ENCODE measurements at places on chromosomes 2 and 18. TPM values are rescaled to one million over a fixed set of nuclear protein-coding genes. Genes with fewer than 3 reads are reported as not detected.
A peak's percentile ranks its signal among the peaks of the same experiment; 100 is the strongest.

- no peak for DNase-seq
These were observed 54.5 kb downstream of the EPAS1 start for GRCh38 chr2:46351750-46352138.

DNA sequence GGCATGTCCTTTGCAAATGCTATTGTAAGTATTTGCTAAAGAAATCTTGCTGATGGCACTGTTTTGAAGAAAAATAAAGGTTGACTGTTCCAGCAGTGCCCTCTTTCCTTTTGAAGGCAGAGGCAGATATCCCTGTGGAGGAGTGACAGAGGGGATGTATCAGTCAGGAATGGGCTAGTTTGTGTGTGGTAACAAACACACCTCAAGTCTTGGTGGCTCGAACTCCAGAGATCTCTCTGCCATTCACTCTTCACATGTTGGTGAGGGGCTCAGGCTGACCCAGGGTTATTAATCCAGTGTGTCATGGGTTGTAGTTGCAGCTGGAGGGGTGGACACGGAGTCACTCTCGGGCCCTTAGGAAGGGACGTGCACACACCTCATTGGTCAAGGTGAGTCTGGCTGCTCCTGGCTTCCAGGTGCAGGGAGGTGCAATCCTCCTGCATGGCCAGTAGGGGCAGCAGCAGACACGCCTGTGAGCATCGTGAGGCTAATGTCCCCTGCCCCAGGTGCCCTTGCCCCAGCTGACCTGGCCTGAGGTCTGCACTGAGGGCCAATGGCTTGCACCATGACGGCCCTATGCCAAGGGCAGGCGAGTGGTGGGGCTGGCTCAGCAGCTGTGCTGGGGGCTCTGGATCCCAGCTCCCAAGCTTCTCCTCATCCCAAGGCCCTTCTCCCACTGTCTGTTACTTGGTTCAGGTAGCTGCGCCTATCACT lies 146.5 kb downstream of the ASB1 start:
- DNase-seq: peak; percentile 7

DNA sequence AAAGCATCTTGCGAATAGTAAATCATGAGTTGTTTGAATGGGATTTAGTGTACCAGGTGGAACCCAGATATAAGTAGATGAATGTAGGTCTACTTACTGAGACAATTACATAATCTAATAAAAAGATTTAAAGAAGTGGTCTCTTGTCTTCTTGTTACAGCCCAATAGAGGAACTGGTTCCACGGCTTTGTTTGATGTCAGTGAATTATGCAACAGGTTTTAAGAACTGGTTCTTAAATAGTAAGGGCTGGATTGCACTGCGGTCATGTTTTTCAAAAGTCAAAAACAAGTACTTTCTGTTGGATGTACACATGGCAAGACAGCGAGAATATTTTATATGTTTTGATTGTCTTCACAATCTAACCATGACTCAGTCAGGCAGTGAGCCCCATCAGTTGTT lies 15.4 kb upstream of the SLC9A2 start:
- no peak for DNase-seq

DNA sequence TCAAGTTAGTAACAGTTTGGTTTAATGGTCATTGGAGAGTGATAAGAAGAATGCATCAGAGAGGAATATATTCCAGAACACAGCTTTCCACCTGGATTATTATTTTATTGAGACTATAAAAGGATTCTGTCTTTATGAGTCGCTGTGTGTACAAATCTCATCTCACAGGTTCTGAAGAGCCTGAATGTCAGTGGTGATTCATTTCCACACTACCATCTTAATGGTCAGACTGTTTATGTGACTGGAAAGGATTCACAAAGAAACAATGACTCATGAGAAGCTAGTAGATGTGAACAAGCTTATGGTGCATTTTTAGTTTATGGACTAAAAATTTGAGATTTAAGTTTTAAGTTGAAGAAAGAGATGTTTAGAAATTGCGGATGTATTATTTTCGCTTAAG lies 685.4 kb upstream of the NRXN1 start:
- DNase-seq: no peak

DNA sequence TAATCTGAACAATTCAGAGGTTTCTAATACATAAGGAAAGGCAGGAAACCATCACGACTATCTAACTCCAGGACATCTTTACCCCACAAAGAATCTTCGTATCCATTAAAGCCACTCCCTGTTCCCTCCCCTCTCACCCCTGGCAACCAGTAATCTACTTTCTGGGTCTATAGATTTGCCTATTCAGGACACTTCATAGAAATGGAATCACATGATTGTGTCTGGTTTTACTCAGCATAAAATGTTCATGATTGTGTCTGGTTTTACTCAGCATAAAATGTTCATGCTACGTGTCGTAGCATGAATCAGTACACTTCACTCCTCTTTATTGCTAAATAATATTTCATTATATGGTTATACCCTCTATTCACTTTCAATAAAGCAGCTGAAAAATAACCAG lies 11.6 kb downstream of the FECH start:
- no peak for DNase-seq

GRCh38 chr18:40577239-40577980 lies 1377.6 kb upstream of the PIK3C3 start:
- DNase-seq: no peak

- no peak for DNase-seq
These were observed 84.2 kb upstream of the PIK3C3 start for GRCh38 chr18:41870817-41871216.

Gene TAF4B
- 19.8 TPM for total RNA-seq

Gene ITGA4
- 2.1 TPM for total RNA-seq

Gene TIGD1
- 7.9 TPM for total RNA-seq

DNA sequence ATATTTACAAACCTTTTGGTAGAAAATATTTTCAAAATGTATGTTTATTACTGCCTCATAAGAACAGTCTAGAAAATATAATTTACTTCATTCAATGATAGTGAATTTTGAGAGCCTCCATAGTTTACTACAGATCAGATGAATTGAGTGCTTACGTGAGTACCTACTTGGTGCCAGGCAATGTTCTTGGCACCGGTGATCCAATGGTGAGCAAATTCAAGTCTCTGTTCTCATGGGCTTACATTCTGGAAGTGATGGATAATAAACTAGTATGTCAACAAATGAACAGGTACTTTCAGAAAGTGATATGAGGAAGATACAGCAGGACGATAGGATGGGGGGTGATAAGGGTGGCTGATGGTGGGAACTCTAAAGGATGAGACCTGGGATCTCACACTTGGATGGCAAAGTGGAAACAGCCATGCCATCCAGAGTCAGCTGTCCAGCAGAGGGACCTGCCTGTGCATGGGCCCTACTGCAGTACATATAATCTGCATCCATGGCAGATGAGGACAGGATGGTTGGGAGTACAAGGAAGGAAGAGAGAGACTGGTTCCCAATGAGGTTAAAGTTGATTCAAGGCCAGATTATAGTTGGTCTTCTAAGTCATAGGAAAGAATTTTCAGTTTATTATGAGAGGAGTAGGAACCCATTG lies 277.0 kb downstream of the NEDD4L start:
- DNase-seq: no peak

Gene IRS1
- total RNA-seq: 26.9 TPM

GRCh38 chr2:235523021-235523420 lies 29.2 kb downstream of the AGAP1 start:
- no peak for DNase-seq

Gene NDUFB3
- total RNA-seq: 57.5 TPM

DNA sequence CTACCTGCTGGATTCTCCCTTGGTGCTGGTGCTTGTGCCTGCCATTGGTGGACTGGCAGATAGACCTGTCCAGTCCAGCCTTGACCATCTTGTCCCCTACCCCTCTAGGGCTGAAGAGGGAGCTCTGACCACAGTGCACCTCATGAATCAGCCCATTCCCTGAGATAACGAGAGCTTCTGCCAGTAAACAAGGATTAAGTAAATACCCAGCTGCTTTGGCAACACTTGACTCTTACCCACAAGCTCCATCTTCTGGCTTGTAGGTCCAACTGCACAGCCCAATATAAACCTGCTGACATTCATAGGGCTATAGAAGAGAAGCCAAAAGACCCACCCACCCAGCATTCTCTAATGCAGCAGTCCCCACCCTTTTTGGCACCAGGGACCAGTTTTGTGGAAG lies 186.4 kb downstream of the PIK3C3 start:
- no peak for DNase-seq

Gene FOXI3
- 17.1 TPM for total RNA-seq

DNA sequence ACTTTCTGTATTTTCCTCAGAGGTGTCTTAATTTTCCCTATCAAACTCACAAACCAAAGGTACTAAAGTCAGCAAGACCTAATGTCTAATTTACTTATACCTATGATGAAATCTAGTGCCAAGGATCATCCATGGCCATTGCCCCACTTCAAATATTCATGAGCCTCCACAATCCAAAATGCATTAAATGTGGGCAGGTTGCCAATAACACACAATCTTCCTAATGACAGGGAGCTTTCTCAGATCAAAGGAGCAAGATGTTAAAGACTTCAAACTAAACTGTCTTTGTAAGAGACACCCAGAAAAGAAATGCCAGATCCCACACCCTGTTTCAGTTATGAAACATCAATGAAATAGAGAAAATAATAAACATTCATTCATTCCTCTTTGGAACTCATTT lies 143.2 kb downstream of the TMEFF2 start:
- no peak for DNase-seq

GRCh38 chr2:151657667-151658076 lies 76.6 kb downstream of the NEB start:
- DNase-seq: no peak

All from H1 (cell line).